Esophagus squamous epithelium (tissue), 5 donors: ENCODE measurements at places on chromosomes 16 and 17.

DNA sequence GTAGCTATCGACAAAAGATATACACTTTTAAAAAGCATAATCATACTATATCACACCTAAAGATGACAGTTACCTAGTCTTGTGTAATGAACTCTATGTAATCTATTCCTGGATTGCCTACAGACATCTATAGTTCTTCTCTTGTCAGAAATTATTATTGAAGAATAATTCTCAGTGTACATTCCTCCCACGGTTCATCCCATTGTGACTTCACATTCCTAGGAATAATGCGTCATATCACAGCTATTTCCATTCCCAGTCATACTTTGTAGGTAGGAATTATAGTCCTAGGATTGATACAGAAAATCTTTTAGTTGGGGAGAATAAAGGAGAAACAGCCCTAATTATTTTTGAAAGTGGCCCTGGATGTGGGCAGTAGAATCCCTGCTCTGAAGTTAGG lies 44.0 kb upstream of the ABCC11 start:
- no peak for DNase-seq

- no peak for DNase-seq
These were observed 46.1 kb downstream of the ARHGAP17 start for GRCh38 chr16:24969071-24969470.

DNA sequence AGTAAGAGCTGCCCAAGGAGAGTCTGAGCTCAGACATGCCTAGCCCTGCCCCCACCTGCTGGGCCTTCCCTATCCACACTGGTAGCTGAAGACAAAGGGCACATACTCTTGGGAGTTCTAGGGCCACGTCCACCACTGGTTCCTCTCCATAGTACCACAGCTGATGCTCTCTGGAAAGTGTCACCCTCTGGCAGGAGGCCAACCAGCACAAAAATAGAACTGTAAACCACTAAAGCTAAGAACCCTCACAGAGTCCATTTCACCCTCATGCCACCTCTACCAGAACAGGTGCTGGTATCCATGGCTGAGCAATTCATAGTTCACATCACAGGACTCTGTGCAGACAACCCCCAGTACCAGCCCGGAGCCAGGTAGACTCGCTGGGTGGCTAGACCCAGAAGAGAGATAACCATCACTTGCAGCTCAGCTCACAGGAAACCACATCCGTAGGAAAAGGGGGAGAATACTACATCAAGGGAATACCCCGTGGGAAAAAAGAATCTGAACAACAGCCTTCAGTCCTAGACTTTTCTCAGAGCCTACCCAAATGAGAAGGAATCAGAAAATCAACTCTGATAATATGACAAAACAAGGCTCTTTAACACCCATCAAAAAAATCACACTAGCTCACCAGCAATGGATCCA lies 115.3 kb downstream of the CEP112 start:
- no peak for DNase-seq

- no peak for DNase-seq
These were observed 1.0 kb downstream of the RSPRY1 start for GRCh38 chr16:57186872-57187854.

- no peak for DNase-seq
These were observed 2.4 kb downstream of the USH1G start for GRCh38 chr17:74920642-74921025.

GRCh38 chr17:32266389-32267301 lies 1.0 kb downstream of the RHBDL3 start:
- no peak for DNase-seq
